ENCODE measurements at places on chromosomes 4 and X.

DNA sequence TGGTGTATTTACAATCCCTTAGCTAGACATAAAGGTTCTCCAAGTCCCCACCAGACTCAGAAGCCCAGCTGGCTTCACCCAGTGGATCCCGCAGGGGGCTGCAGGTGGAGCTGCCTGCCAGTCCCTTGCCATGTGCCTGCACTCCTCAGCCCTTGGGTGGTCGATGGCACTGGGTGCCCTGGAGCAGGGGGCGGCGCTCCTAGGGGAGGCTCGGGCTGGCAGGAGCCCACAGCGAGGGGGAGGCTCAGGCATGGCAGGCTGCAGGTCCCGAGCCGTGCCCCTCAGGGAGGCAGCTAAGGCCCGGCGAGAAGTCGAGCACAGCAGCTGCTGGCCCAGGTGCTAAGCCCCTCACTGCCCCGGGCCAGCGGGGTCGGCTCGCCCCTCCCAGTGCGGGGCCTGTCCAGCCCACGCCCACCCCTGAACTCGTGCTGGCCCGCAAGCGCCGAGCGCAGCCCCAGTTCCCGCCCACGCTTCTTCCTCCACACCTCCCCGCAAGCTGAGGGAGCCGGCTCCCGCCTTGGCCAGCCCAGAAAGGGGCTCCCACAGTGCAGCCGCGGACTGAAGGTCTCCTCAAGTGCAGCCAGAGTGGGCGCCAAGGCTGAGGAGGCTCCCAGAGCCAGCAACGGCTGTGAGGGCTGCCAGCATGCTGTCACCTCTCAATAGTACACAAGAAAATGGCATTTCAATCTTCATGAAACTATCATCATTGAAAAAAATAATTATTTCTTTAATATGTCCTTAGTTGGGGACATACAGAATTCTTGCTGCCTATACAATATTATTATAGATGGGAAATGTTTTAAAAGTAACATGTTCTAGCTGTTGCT lies 189.1 kb downstream of the SLC7A11 start:
- no peak for DNase-seq

DNA sequence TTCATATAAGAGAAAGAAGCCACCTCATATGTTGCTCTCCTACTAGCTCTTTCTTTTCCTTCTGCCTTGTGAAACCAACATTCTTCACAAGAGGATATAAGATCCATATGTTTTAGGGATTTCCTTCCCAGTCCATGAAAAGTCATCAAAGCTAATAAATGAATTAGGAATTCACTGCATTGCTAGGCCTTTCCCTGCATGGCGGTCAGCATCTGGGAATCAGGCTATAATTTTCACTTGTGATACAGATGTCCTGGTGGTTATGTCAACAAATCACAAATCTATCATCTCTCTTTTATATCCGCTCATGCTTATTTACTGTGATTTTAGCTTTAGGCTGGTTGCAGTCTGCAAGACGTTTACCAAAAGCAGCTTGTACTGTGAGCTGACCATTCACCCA lies 510.0 kb downstream of the NLGN4X start:
- no peak for DNase-seq

DNA sequence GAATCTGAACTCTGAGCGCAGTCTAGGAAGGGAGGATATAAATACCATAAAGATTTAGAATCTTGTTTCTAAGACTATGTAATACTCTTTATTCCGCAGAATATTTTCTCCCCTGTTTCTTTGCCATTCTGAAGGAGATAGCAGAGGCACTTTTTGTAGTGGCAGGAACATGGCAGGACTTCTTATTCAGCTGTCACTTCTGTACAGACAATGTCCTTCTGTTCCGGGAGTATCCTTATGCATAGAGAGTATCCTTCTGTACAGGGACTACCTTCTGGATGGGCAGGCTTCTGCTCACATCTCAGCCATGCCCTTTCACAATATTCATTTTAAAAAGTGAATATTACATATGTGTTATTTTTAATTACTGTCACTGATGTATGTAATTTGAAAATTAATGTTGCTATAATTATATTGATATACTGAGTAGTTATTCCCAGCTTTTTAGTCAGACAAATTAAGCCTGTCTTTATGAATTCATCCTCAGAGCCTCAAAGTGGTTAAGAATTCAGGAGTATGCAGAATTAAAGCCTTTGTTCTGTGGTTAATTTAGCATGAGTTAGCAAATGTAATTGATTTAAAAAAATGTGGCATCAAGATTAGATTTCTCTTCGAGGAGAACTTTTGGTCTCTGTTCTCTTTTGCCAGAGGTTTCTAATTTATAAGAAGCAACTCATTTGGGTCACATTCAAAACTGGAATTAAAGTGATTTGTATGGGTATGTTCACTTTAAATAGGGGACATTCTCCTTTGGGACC lies 174.4 kb downstream of the FHIP1A start:
- no peak for DNase-seq

GRCh38 chrX:136097871-136098805 lies 49.2 kb upstream of the FHL1 start:
- DNase-seq, result no peak

DNA sequence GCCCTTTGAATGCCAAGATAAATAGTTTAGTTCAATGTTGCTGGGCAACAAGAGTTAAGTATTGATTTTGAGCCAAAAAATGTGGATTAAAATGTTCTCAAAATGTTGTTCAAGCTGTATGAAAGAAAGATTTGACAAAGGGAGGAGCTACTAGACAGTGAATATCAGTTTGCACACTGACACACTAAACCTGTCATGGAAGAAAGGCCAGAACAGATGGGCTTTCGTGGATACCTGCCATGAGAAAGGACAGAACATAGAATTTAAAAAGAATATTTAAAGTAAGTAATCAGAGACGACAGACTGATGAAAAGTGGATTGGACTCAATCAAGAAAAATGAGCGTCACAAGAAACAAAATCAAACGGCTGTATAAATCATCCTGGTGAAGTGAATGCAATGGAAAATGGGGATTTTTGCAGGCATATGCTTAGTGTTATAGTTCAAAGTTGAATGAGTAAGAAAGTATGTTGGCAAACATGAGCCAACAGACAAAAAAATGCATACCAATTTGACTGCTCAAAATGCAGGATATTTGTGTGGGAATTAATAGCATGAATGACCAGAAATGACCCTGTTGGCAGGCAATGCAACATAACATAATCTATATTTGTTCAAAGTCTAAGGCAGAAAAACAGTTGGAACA lies 7.4 kb downstream of the PCDH18 start:
- no peak for DNase-seq

DNA sequence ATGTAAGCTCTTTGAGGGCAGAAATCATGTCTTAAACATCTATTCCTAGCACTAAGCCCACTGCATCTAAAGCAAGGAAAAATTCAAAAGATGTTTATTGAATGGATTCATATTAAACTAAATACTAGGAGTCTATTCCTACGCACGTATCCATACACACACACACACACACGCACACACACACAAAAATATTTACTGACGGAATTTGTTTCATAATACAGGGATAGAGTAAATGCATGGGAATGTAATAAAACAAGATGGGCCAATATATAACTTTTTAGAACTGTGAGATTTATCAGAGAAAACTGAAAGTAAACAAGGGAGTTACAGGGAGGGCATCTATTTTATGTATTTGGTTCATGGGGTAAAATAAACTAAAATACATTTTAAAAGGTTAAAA lies 57.6 kb downstream of the WDFY3 start:
- DNase-seq, result no peak

Measured in cerebellar nuclear complex (tissue), 1 donor.